A549 treated with CORT108297 at 1 μM for 4 hours (cell line): ENCODE measurements at places on chromosomes 13 and 19. TPM values are rescaled to one million over a fixed set of nuclear protein-coding genes. Genes with fewer than 3 reads are reported as not detected.

KLK4 gene
- total RNA-seq = 0.08 to 0.39 TPM (median 0.11 TPM) in 5 replicates

CLASRP gene
- total RNA-seq = 49.4 to 78.5 TPM (median 72.9 TPM) in 5 replicates

ZNF66 gene
- not detected in 5 replicates for total RNA-seq

ZNF543 gene
- 1.0 to 1.7 TPM (median 1.3 TPM) in 5 replicates for total RNA-seq

MYBPC2 gene
- 0.02 TPM in 2 of 5 replicates, not detected in the others for total RNA-seq

KCTD15 gene
- 41.7 to 74.7 TPM (median 65.7 TPM) in 5 replicates for total RNA-seq
